Fibroblast of skin of right biceps (primary cell): ENCODE measurements at places on chromosomes 5 and 9.
A peak's percentile ranks its signal among the peaks of the same experiment; 100 is the strongest.

DNA sequence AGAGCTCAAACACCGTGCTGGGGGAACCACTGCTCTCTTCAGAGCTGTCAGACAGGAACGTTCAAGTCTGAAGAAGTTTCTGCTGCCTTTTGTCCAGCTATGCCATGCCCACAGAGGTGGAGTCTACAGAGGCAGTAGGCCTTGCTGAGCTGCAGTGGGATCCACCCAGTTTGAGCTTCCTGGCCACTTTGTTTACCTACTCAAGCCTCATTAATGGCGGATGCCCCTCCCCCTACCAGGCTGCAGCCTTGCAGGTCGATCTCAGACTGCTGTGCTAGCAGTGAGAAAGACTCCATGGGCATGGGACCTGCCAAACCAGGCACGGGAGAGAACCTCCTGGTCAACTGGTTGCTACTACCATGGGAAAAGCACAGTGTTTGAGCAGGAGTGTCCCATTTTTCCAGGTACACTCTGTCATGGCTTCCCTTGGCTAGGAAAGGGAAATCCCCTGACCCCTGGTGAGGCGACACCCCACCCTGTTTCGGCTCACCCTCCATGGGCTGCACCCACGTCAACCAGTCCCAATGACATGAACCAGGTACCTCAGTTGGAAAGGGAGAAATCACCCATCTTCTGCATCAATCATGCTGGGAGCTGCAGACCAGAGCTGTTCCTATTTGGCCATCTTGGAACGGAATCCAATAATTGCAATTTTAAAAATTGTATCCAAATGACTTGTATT lies 246.9 kb upstream of the ADAMTS16 start:
- no peak for DNase-seq

- peak; percentile 89 for DNase-seq
Observed at GRCh38 chr5:61327760-61328753, 4.0 kb upstream of the ZSWIM6 start.

- peak; percentile 63 for DNase-seq
Observed at GRCh38 chr5:98416541-98416940, 356.9 kb upstream of the RGMB start.

- DNase-seq = peak; percentile 54
Observed at GRCh38 chr9:8486095-8486494, 686.5 kb upstream of the DMAC1 start.

GRCh38 chr5:148969291-148969690 lies 93.6 kb downstream of the SH3TC2 start:
- DNase-seq = peak; percentile 44

- DNase-seq = no peak
Observed at GRCh38 chr5:124733329-124733650, 13.1 kb downstream of the ZNF608 start.

- no peak for DNase-seq
Observed at GRCh38 chr5:133612249-133612860, at the start of gene FSTL4. FSTL4 (minus strand) TSS chr5:133612541.

GRCh38 chr5:36696059-36696673 lies 89.8 kb downstream of the SLC1A3 start:
- peak; percentile 51 for DNase-seq

- no peak for DNase-seq
Observed at GRCh38 chr9:83477120-83477519, 61.1 kb downstream of the FRMD3 start.

DNA sequence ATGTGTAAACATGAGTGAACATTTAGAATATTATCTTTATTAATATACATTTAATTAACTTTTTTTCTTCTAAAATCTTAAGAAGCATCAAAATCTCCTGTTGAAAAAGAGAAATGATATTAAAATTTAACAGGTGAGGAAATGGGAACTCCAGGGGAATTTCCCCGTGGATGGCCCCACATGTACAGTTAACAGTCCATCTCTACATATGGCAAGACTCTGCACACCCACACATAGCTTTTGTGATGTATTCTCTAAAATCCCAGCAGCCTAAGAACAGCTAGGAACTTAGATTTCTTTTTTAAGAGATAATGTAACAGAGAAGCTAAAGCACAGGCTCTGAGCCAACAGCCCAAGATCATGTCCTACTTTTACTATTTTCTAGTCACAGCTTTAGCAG lies 556.3 kb upstream of the RGMB start:
- no peak for DNase-seq

DNA sequence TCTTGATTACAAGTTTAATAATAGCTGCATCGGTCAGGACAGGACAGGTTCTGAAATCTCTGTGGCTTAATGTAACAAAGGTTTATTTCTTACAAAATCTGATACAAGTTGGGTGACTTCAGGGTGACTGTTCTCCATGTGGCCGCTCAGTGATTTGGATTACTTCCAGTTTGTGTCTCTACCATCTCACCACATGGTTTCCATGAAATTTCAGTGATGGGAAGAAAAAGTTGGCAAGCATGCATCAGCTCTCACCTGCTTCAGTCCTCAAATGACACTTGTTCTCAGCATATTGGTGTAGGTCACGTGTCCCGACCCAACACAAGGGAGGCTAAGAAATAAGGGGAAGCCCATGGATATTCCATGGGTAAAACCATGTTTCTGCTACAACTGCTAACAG lies 7.8 kb upstream of the TMEM268 start:
- DNase-seq = no peak

DNA sequence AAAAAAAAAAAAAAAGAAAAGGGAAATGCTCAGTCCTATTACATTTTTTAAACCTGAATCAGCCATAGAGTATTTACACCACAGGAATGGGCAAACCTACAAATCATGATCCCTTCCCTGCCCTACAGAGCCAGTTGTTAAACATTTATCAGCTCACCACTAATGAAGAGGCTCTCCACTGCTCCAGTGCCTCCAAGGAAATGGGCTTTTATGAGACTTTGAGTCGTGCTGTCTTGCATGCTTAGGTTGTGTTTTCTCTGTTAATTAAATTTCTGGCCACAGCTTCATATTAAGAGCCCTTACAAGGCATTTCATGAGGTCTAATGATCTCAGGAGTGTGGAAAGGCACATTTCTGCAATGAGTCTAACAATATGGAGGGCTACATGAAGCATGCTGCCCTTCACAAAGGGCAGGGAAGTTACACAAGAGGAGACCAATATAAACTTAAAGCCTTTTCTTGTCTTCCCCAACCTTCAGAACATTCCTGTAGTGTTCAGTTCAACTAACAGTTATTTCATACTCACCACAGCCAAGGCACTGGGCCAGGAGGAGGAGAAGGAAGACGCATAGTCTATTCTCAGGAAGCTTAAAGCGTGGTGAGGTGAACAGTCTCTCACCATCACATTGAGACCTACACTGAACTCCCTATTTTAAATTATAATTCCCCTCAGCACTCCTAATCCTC lies 140.1 kb upstream of the ABCA1 start:
- peak; percentile 88 for DNase-seq

GRCh38 chr5:149005077-149005892 lies 57.6 kb downstream of the SH3TC2 start:
- peak; percentile 82 for DNase-seq
